ENCODE measurements at places on chromosomes 5 and 9. TPM values are rescaled to one million over a fixed set of nuclear protein-coding genes. Genes with fewer than 3 reads are reported as not detected.

GRCh38 chr9:130642926-130643325 lies 21.5 kb upstream of the PRDM12 start:
- no peak overlapping the region for H3K4me3 ChIP-seq
- no peaks in the 10 kb centered on the region for H3K4me1 ChIP-seq
- H3K27me3 ChIP-seq, result no peaks in the 10 kb centered on the region
- H3K27ac ChIP-seq, result no peak overlapping the region

- no peaks in the 10 kb centered on the region for H3K36me3 ChIP-seq
- H3K27me3 ChIP-seq, result no peaks in the 10 kb centered on the region
- peak; percentile 63 for DNase-seq
Observed at GRCh38 chr9:2241461-2241835, 226.3 kb downstream of the SMARCA2 start.

GRCh38 chr9:108475813-108476212 lies 380.0 kb downstream of the ACTL7B start:
- H3K27me3 ChIP-seq, result no peaks in the 10 kb centered on the region
- H3K27ac ChIP-seq, result no peak overlapping the region
- H3K4me1 ChIP-seq, result peaks cover 11% of the 10 kb centered on the region
- H3K36me3 ChIP-seq, result no peaks in the 10 kb centered on the region
- no peak overlapping the region for H3K4me3 ChIP-seq

DNA sequence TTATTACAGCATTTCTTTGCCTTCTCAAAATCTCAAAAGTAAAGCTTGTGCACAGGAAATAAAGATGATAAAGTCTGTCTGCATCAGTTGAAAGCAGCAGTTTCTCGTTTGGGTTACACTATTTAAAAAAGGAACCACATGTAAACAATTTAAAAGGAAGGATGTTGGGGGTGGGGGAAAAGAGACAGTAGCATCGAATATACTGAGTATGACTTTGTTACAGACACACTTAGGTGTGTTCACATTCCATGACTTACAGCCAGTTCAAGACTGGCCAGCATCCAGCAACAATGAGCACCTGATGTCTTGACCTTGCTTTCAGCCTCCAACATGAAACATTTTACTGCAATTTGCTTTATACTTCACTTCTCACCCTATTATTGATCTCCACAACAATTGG lies 8.7 kb downstream of the GAPT start:
- no peaks in the 10 kb centered on the region for H3K36me3 ChIP-seq
- no peaks in the 10 kb centered on the region for H3K4me1 ChIP-seq
- no peak overlapping the region for H3K4me3 ChIP-seq

Gene TEK
- total RNA-seq, result 4.0 TPM

Gene SLC6A18
- total RNA-seq, result not detected

Gene AGXT2
- not detected for total RNA-seq

Gene CDH18
- total RNA-seq, result not detected
